ENCODE measurements at places on chromosomes 2 and 18.

- no peak for DNase-seq
Observed at GRCh38 chr18:10930076-10930475, 219.3 kb downstream of the PIEZO2 start.

GRCh38 chr2:71558300-71559051, 105.1 kb downstream of the DYSF start:
- no peak for DNase-seq

- DNase-seq: peak; percentile 82
Observed at GRCh38 chr2:39437522-39438296, 624 bp upstream of the MAP4K3 start.

DNA sequence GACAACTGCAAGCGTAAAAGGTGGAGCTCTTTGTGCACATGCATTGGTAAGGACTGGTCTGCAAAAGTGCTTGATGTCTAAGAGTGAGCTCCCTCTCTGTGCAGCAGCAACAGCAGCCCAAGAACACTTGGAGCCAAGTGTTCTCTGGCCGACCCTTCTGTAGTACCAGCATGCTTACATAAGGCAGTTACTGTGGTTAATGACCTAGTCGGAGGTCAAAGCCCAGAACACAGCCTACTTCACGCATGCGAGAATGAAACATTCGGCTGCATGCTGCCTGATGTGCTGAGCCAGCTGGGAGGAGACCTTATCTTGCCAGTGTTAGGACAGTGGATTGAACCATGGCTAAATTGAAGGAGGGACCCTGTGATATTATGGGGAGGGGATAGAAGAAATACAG, 21.3 kb downstream of the NCAPH start:
- DNase-seq: no peak

DNA sequence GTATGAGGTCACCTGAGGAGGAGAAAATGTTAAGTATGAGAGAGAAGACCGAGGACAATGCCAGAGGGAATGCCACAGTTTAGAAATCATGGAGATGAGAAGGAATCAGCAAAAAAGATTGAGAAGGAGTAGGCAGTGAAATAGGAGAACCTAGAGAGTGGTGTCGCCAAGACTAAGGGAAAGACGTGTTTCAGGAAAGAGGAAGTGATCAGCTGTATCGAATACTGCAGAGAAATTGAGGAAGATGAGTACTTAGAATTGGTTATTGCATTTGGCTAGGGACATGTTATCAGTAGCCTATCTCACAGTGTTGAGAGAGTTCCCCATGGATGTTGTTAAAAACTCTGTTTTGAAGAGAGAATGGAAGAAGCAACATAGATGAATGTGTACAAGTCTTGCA, 112.3 kb downstream of the GALNT1 start:
- DNase-seq: no peak

- no peak for DNase-seq
Observed at GRCh38 chr2:231099918-231100317, 24.9 kb downstream of the HTR2B start.

DNA sequence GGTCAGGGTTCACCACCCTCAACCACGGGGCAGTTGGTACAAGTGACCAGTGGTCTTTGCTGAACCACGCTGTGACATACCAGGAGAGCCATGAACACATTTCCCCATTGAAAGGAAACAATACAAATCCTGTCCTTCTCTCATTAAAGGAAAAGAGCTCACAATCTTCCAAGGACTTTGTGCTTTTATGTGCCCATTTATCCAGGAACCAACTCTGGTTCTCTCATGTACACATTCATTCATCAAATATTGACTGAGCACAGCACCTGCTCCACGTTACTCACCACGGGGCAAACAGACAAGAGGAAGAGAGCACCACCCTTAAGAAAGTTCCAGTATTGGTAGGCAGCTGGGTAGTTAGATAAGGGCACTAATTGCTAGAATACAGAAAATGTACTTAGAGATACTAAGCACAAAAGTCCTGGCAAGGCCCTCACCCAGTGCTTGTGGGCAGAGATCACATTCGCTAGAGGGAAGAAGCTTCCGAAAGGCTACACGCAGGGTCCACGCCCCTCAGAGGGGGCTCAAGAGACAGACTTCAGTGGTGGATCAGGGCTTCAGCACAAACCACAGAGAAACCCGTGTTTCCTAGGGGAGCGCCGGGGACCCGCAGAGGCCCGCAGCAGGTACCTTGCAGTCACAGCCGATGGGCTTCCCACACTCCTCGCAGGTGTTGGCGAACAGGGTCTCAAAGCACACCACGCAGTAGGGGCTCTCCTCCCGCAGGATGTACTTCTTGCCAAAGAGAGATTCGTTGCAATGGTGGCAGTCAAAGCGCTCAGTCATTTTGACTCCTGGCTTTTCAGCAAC, 12.9 kb downstream of the FHL2 start:
- no peak for DNase-seq

GRCh38 chr2:7025082-7025481, 107.9 kb downstream of the RNF144A start:
- no peak for DNase-seq

- DNase-seq: no peak
Observed at GRCh38 chr2:73202156-73203054, at the start of gene NOTO. TSS of gene NOTO (plus strand) at chr2:73202574. CDS start at chr2:73202667, 93 bp downstream.

DNA sequence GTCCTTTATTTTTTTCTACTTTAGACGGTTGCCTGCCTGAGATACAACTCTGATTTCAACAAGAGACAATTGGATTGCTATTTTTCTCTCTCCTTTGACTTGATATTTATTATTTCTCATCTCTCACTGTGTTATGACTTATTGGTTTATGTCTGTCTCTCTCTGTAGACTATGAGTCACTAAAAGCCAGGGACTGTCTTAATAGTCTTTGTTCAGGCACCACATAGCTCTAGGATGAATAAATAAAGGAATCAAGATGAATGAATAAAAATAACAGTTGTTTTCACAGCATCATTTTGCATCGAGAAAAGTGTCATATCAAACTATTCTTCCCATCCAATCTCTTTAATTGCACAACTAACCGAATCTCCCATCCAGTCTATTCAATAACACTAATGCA, 31.4 kb upstream of the CD28 start:
- no peak for DNase-seq

- DNase-seq: no peak
Observed at GRCh38 chr2:178076130-178076529, 3.6 kb upstream of the PDE11A start.

DNA sequence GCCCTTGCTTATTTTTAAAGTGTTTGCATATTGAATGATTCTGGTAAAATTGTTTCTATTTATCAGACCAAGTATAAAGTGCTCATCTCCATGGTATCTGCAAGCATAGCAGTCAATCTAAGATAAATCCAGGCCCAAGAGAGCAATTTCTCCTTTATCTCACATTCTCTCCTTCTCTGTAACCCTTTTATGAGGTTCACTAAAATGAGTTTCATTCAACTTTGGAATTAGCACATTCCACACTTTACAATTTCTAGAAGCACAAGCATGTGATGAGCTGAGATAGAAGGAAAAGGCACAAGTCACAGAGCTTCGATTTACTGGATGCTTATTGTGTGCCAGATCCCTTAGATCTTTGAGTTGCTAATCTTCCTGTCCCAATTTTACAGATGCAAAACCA, 97.3 kb downstream of the CNTNAP5 start:
- no peak for DNase-seq

All from SW480 (cell line).